D721Med (cell line): ENCODE measurements at places on chromosomes 4 and X.

DNA sequence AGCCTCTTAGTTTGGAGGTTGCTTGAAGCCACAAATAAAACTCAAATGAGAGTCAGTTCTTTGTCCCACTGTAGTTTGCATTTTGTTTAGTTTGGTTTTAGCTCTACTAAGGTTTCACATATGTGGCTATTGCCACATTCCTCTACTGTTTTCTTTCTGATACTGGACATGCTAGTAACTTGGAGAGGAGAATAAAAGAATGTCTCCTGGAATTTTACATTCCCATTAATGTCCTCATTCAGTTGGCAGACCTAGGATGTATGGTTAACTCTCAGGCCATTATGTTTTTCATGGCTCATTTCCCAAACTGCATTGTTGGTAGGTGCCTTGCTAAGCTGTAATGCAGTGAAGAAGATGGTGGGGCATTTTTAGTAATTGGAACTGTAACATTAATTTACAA lies 29.9 kb downstream of the UPRT start:
- DNase-seq, result no peak

DNA sequence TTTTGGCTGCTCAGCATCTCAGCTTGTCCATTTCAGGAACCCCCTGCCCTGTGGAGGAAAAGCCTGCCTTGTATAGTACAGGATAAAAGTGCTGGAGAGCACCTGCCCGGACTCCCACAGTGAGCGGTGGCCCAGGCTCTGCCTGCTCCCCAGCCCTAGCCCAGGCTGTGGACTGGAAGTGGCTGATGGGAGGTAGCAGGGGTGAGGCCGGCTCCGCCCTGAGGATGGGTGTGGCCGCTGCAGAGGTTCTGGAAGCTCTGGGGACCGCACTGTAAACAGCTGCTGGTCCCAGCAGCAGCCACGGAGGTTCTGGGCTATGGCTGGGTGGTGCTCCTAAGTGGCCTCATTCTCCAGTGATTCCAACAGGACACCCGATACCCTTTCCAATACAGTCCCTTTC lies 56.6 kb upstream of the HELT start:
- no peak for DNase-seq

DNA sequence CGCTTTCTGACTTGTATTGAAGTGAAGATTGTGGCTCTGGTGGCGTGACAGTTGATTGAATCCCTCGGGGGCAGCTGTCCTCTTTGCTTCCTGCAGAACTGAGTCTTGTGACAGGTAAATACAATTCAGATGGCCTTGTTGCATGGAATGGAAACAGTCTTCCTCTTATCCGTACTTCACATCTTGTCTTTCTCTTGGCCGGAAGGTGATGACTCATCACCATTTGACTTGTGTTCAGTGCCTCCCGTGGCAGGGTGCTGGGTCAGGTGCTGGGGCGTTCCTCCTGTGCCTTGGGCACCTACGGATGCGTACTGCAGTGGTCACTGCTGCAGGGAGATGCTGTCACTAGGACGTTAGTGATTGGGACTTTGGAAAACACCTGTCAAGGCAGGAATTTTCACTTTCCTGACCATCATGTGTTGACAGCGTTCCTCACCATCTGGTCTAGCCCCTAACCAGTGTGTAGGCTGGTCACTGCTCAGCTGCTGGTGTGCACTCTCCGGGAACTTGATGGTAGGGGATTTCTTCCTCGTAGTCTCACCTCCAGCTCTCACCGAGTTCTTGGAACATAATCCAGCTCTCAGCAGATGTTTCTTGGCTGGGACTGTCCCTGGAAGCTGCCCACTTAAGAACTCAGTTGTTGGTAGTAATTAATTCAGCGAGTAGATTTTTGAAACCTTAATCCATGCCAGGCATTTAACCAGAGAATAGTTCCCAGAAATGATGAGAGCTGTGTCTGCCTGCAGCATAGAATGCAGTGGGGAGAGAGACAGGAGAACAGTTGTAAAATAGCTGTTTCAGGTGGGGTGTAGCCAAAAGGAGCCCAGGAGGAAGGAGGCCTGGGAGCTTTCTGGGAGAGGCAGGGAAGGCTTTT lies 7.2 kb downstream of the TBC1D14 start:
- no peak for DNase-seq

DNA sequence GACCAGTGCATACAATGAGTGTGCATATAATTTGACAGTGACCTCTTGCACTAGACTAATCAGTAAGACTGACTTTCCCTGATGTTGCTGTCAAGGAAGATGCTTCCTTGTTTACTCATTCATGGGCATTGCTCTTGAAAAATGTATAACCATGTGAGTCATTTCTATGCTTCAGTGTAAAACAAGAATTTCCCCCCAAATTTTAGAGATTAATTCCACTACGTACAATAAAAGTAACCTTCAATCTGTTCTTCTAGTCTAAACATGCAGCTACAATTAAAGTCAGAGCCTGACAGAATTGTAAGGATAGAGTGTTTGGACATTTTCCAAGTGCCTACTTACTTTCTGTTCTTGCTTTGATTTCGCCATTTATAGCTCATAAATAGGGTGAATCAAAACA lies 935.7 kb downstream of the RAPGEF2 start:
- DNase-seq, result no peak

DNA sequence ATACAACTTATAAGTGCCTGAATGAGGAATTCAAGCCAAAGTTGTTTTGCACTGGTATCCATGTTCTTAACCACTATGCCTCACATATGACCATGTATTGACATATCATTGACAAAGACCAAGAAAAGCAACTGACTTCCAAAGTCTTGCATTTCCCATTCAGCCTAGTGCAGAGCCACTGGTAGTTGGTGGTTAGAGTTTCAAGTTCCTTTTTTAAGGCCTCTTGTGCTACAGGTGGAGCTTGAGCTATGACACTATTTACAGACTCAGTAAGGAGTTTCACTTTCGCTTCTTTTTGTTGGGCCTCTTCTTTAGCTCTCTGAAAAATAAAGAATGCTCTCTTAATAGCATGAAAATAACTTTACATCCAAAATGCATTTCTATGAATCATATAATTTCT lies 763.0 kb downstream of the DMD start:
- no peak for DNase-seq

DNA sequence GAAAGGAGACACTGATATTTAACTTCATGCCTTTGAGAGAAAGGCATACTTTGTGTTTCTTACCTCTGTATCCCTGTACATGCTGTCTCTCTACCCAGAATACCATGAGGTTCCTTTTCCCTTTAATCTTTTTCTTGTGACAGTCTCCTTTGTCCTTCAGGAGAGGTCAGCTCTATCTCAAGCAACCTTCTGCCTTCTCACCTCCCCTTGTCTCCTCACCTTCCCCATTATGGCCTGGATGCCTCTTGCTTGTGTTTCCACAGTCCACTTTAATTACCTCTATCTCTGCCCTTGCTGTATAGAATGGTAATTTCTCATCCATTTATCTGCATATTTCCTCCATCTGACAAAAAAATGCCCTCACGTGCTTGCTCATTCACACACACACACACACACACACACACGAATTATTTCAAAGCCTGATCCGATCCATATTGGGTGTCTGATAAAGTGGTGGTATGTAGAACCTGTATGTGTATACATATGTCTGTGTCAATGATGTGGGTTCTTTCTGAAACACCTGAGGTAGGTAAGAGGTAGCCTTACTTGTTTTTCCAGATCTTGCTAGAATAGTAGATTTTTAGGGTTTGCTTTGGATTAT lies 28.5 kb downstream of the MSN start:
- no peak for DNase-seq

DNA sequence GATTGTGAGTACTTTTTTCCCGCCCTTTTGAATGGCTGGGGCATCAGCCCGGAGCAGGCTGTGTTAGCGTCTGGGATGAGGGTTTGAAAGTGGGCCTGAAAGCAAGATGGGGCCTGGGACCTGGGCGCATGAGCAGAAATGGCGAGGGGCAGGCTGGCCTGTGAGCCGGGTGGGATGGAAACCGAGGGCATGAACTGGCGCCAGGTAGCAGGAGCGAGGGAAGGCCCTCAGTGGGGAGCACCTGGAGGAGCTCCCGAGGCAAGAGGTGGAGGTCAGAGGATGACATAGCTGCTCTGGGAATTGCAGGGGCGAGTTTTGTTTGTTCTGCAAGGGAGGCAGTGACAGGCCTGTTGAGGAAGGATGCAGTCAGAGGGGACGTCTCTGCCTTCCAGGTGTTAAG lies 68.6 kb downstream of the RGS12 start:
- no peak for DNase-seq

GRCh38 chr4:79585834-79586233 lies 177.8 kb upstream of the GK2 start:
- no peak for DNase-seq

DNA sequence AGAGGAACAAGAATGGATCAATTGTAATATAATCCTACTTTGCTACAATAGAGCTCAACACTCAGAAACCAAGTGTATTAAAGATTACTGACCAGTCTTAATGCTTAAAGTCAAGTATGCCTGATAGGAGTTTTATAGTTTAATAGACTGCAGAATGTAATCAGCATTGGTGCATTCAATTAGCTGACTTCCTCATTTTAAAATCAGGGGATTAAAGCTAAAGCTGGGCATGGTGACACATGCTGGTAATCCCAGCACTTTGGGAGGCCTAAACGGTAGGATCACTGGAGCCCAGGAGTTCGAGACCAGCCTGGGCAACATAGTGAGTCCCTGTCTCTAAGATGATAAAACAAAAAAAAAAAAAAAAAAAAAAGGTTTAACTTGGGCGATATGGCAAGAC lies 10.8 kb downstream of the HNRNPDL start:
- peak; percentile 43 for DNase-seq

- no peak for DNase-seq
These were observed 187.9 kb upstream of the IL15 start for GRCh38 chr4:141448490-141448889.

- no peak for DNase-seq
These were observed 13.1 kb upstream of the SLC9B1 start for GRCh38 chr4:103032574-103032973.

DNA sequence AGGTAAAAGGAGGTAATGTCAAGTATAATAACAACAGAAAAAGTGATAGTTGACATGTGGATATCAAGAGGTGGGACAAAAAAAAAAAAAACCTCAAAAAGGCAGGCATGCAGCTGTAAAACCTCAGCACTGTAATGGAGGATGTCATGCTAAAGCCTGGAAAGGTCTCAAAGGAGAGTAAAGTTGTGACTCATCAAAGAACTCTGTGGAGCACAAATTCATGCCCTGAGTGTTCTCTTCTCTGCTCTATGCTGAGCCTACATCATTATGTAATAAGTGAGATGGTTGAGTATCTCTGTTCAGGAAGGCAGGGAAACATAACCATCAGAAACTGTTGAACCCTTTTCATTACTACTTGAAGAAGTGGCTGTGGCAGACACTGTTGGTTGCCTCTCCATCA lies 597.8 kb downstream of the BCOR start:
- no peak for DNase-seq

DNA sequence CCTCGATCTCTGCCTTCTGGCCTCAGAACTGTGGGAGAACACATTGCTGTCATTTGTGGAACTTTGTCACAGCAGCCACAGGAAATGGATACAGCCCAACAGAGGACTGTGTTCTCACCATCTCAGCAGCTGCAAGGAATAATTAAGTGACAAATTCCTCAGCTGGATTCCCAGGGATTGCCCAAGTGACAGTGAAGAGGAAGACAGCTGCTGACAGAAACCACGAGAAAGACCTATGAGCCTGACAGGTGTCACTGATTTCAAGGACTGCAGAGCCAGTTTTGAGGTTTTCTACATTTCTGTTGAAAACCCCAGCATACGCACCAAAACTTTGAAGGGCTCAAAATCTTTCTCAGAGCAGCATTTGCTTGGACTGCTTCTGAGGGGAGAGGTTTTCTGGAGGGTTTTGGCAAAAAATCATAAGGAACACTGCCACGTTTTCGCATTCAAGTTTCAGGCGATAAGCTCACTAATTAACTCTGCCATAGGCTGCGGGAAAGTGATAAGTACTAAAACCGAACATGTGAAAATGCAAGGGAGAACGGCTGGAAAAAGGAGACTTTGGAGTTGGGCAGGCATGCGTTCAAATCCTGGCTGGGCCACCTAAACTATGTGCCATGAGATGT lies 88.8 kb downstream of the DRD5 start:
- no peak for DNase-seq

DNA sequence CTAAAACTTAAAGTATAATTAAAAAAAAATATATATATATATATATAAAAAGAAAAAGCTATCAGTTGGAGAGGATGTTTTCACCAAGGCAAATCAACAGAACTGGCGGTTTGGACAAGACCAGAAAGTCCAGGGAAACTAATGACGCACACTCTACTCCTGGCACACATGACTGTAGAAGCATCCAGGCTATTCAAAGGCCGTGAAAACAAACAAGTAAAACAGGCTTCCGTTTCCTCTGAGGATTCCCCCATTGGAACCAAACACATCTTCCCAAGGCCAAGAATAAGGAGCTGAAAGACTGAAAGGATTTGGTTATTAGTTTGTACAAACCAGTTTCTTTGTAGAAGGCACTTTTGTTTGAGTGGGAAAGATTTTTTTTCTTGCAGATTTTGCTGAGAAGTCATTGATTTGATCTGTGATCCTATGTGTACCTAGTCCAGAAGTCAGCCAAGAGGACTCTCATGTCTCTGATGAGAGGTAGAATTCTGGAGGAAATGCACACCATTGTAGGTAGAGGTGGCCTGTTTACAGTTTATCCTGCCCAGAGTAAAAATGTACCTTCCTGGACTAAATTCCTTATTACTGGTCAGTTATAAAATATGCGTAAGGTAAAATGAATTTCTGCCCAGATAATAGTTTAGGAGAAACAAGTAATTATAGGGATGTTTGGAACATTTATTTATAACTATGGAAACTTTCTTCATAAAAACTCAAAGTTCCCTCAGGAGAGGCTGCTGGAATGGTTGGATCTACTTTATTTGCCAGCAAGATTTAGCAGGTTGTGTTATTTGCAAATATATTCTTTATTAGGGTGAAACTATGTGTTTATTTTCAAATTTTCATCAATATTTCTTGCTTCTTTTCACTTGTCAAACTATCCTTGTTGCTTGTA lies 66.5 kb downstream of the DMP1 start:
- DNase-seq, result no peak

DNA sequence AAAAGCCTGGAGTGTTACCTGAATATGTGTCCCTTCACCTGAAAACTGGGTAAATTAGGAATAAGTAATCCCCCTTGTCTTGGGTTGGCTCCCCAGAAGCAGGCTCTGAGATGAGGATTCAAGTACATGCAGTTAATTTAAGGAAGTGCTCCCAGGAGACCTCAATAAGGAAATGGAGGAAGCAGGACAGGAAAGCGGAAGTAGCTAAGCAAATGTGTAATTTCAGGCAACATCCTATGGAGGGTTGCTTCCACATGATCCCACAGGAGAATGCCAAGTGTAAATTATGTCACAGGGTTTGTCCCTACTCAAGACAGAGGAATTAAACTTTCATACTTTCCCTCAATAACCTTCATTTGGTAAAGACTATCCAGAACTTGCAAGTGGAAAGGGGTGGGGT lies 48.1 kb upstream of the ARHGEF6 start:
- DNase-seq, result no peak

- DNase-seq, result no peak
These were observed 142.1 kb downstream of the APBB2 start for GRCh38 chr4:41072021-41072777.
